ENCODE measurements at places on chromosomes 1 and 21.

- no peak for DNase-seq
Observed at GRCh38 chr1:202289009-202289408, 52.7 kb downstream of the UBE2T start.

- no peak for DNase-seq
Observed at GRCh38 chr1:37802439-37802838, 5.2 kb upstream of the C1orf122 start.

GRCh38 chr1:243335292-243335691 lies 79.5 kb downstream of the SDCCAG8 start:
- DNase-seq, result no peak

DNA sequence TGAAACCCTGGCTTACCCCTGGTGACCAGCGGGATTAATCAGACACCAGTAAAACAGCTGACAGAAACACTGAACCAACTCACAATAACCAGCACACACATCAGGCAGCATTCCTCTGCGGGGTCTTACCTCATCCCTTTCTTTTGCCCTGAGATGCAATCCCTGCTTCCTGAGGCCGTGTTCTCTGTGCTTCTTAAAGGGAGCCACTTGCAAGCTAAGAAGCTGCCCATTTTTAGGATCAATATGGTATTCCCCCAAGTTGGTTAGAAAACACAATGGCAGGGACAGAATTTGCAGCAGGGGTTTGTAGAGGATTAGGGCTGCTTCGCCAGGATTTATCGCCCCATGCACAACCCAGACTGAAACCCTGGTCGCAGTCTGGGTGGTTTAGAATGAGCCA lies 74.7 kb upstream of the OLIG2 start:
- DNase-seq, result no peak

DNA sequence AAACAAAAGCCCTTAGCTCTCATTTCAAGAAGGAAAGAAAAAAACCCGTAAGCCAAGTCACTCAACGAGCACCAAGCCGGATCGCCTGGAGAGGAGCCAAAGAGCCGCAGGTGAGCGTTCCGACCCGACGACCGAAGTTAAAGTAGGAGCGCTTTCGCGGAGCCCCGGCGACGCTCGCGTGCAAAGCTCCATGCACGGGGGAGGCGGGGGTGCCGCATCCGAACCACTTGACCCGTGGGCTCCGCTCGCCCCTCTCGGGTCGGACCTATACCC lies 382 bp downstream of the GPBP1L1 start:
- DNase-seq, result no peak

GRCh38 chr21:44539046-44539445 lies 949 bp downstream of the KRTAP10-1 start:
- DNase-seq, result no peak

GRCh38 chr1:155719703-155720102 lies 30.8 kb downstream of the DAP3 start:
- no peak for DNase-seq

- DNase-seq, result no peak
Observed at GRCh38 chr1:53206735-53207379, 10.2 kb downstream of the CPT2 start.

GRCh38 chr1:245666412-245666811 lies 511.6 kb downstream of the KIF26B start:
- DNase-seq, result no peak

DNA sequence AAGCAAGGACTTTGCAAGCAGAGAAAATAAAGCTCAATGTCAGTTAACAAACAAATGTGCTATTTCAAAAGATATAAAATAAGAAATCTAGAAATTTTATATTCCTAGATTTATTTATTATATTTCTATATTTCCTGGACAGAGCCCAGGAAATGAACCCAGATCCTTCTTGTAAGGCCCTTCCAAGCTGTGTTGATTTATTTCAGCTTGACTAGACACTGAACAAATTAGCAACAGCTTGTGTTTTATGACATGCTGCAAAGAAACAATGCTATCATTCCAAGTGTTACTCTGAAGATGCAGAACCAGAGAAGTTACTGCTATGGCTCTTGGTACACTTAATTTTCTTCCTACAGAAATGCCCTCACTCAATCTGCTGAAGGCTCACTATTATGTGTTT lies 6.2 kb downstream of the TGFBR3 start:
- DNase-seq, result no peak

GRCh38 chr1:193884848-193885558 lies 698.6 kb upstream of the B3GALT2 start:
- DNase-seq, result no peak

GRCh38 chr1:165645654-165646366 lies 14.8 kb downstream of the MGST3 start:
- no peak for DNase-seq

DNA sequence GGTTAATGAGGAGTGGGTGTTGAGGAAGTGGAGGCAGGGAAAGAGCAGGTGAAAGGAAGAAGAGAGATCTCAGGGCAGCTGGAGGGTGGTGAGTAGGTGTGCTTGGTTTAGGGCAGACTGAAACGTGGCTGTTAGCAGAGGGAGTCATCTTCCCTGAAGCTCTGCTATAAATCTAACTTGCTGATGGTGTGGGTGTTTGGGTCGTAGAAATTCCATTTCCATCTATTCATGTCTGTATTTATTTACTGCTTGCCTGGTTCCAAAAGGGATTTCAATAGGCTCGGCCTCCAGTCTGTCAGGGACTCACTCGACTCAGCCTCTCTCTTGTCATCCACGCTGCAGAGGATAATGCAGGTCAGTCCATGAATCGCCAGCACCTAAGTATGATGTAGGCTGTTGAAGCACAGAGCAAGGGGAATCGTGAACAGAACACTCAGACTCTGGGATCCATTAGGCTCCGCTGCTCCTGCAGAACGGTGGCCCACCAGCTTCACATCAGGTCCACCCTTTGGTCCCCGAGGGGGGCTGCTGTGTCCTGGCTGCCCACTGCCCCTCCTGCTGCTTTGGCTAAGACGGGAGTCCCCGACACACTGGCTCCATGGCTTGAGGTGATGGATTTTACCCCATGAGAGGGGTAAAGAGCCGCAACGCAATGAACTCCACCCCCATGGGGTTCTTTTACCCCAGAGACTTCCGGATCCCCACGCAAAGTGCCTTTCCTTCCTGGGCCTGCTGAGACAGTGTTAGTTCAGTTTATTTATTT lies 156.2 kb downstream of the RHOU start:
- no peak for DNase-seq

GRCh38 chr1:96565546-96565945 lies 156.0 kb upstream of the PTBP2 start:
- peak; percentile 90 for DNase-seq

GRCh38 chr1:211535346-211535745 lies 43.4 kb upstream of the RD3 start:
- no peak for DNase-seq

GRCh38 chr1:2275796-2276536 lies 47.8 kb downstream of the SKI start:
- DNase-seq, result peak; percentile 31

DNA sequence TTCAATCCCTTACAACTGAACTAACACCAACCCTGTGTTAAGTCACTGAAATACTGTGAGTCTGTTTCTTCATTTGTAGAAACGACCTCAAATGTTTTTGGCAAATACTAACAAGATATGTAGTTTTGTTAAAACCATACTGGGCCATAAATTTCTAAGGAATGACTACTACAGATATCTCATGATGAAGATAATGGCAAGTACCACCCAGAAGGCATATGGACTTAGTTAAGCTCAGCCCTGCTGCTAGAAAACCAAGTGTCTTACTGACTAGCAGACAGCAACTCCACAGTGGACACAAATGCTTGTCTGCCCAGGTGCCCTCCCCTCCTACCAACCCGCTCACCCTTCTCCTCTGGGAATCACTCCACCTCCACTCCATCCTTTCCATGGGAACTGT lies 44.5 kb upstream of the BMP8B start:
- DNase-seq, result no peak

DNA sequence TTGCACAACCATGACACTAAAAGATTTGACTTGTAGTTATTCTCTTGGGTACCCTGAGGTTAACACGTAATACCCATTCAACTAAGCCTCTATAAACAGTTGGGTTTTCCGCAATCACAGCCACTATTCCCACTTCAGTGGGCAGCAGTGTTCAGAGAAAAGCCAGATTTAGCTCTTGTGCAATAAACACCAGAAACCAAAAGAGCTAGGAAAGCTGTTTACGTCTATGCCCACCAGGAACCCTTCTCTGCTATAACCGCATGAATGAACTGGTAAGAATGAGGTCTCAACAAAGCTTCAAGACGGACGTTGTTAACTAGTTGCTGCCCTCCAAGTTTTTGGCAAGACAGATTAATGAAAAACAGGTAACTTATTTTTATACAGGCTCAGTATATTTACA lies 101.3 kb downstream of the SLC45A1 start:
- no peak for DNase-seq

DNA sequence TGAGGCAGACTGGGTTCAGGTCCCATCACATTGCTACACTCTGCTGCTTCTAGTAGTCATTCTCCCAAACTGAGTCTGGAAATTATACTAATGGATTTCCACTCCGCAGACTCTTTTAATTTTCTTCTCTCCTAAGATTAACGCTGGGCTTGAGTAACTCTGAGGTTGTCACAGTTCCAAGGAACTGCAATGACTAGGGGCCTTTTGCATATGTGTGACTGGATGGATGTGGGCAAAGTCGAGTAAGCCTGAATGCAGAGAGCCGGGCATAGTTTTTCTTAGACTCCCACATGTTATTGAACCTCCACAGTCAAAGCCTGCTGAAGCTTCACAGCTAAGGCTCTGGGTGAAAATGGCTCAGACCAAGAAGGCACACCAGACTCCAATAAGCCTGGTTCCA lies 160.9 kb upstream of the PROX1 start:
- DNase-seq, result no peak

DNA sequence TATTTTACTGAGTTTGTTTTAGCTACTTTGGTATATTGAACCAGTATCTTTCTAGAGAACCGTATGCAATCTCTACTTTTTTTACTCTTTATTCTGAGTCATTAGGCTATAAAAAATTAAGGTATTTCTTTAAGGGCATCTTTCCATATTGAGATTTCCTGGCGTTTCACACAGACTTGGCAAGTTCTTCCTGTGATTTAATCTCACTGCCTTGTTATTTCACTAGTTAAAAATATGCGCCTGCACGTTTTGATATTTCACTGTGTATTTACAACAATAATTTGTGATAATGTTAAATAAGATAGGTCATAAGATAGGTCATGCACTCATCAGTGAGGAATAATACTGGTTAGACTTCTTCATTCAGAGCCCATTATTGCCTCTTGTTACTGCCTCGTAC lies 16.2 kb upstream of the CR1L start:
- DNase-seq, result no peak

GRCh38 chr1:233700338-233700737 lies 86.4 kb downstream of the KCNK1 start:
- no peak for DNase-seq

- peak; percentile 12 for DNase-seq
Observed at GRCh38 chr1:161727256-161727924, 6.0 kb downstream of the FCRLB start.

DNA sequence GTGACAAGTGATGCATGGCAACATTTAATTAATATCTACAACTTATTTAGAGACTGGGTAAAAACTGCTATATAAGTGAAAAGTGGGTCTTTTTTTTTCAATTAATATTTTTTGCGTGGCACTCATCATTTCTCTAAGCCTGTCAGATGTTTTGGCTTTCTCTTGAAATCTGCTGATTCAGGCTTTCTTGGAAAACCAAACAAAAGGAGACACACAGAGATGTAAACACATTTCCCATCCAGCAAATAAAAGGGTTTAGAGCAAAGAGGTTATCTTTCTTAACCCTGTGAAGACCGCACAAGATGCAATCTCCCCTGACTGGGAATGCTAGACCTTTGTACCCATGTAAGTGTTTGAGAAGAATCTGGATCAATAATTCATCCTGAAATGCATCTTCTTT lies 48.7 kb upstream of the PLXNA2 start:
- no peak for DNase-seq

- no peak for DNase-seq
Observed at GRCh38 chr1:11671544-11672286, 7.7 kb downstream of the FBXO6 start.

DNA sequence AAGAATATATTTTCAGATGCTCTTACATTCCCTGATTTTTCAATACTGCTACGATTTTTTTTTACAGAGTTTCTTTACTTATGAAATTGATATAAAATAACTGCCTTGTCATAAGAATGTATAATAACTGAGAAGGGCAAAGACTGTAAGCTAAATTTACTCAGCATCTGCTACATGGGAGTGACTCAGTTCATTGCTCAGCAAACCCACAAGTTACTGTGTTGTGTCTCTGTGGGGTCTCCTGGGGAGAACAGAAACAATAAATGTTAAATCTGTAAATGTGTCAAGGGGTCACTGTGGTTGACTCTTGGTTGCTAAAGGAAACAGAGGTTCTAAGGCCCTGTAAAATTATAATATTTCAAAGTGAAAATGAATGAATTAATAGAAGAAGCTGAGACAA lies 210.3 kb upstream of the CACYBP start:
- DNase-seq, result no peak

DNA sequence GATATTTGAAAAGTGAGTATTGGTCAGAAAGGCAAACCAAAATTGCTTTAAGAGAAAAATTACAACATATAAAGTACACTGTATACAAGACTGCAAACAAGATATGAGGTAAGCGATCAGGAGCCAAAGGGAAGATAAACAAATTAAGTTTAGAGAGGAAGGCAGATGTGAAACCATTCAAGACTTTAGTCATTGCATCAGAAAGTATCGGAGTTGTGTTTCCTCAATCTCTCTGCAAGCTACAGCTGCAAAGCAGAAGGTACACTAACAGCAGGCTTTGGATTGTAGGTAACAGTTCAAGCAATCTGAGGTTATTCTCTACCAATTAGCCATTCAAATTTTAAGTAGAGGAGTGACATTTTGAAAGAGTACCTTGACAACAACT lies 21.3 kb upstream of the TLCD4 start:
- DNase-seq, result no peak

GRCh38 chr1:70227439-70227838 lies 6.3 kb downstream of the SRSF11 start:
- no peak for DNase-seq

GRCh38 chr1:230851291-230851691 lies 17.0 kb downstream of the C1orf198 start:
- no peak for DNase-seq

- no peak for DNase-seq
Observed at GRCh38 chr1:1326075-1326605, 1.5 kb downstream of the CPTP start.

DNA sequence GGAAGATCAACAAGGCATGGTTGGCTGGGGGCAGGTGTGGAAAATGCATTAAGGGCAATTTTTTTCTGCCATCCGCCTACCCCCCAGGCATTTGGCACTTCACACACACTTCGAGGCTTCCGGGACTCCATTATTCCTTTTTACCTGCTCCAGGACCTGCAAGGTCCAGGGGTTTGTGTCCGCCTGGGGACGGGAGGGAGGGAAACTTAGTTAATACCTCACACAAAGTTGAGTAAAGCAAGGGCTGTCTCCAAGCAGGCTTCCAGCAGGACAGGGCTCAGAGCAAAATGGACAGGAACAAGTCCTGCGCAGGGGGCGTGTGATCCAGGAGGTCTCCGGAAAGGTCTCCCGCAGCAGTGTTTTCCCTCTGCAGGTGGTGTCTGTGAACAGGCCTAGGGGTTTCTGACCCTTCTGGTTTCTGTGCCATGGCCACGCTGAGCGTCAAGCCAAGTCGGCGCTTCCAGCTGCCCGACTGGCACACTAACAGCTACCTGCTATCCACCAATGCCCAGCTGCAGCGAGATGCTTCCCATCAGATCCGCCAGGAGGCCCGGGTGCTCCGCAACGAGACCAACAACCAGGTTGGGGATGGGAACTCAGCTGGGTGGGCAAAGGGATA lies 712 bp downstream of the TEKT2 start:
- DNase-seq, result no peak
